ENCODE measurements at places on chromosomes 6 and 20. TPM values are rescaled to one million over a fixed set of nuclear protein-coding genes. Genes with fewer than 3 reads are reported as not detected.

Gene HLA-DQA1
- 89.7 TPM for total RNA-seq

Gene INSM1
- 0.47 TPM for total RNA-seq

Gene TFAP2D
- total RNA-seq, result not detected

Gene CYP24A1
- total RNA-seq, result not detected

Gene MYBL2
- 78.2 TPM for total RNA-seq

Measured in T-helper 1 cell treated with Interleukin-12 subunit alpha and Interleukin-12 subunit beta and Interleukin-4 antibody, amounts not matched to agents 30 ng/mL and 1 ng/mL, for 36 hours (primary cell).